ENCODE measurements at places on chromosomes 4 and X. TPM values are rescaled to one million over a fixed set of nuclear protein-coding genes. Genes with fewer than 3 reads are reported as not detected.

ATP2B3 gene
- total RNA-seq: not detected

OPRPN gene
- not detected for total RNA-seq

SMIM10 gene
- 0.26 TPM for total RNA-seq

EVC gene
- total RNA-seq: 9.1 TPM

SLIT2 gene
- 0.21 TPM for total RNA-seq

PRR27 gene
- not detected for total RNA-seq

DNA sequence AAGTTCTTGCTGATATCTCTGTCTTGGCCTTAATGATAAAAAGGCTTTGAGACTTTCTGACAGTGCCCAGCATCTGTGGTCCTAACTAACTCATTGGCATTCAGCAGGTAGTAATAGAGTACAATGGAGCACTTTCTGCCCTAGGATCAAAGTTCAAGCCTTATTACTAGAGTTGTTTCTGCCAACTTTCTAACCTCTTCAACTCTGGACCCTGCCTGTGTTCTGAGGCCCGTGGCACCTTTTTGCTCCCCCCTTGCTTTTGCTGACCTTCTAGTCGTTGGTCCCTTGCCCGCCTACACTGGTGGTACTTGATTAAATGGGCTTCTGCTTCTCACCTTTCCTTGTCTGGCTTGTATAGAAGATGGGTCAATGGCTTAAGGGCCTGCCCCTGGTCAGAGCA lies 126.3 kb downstream of the PPARGC1A start:
- DNase-seq: no peak

DNA sequence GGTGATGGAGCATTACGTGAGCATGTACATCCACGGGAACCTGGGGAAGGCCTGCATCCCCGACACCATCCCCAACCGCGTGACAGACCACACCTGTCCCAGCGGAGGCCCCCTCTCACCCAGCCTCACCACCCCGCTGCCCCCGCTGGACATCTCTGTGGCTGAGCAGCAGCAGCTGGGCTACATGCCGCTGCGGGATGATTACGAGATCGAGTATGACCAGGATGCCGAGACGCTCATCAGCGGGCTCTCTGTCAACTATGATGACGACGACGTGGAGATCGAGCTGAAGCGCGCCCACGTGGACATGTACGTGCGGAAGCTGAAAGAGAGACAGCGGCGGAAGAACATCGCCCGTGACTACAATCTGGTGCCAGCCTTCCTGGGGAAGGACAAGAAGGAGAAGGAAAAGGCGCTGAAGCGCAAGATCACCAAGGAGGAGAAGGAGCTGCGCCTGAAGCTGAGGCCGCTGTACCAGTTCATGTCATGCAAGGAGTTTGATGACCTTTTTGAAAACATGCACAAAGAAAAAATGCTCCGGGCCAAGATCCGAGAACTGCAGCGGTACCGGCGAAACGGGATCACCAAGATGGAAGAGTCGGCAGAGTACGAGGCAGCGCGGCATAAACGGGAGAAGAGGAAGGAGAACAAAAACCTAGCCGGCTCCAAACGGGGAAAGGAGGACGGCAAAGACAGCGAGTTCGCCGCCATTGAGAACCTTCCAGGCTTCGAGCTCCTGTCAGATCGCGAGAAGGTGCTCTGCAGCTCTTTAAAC lies 11.1 kb downstream of the TADA2B start:
- DNase-seq: no peak

DNA sequence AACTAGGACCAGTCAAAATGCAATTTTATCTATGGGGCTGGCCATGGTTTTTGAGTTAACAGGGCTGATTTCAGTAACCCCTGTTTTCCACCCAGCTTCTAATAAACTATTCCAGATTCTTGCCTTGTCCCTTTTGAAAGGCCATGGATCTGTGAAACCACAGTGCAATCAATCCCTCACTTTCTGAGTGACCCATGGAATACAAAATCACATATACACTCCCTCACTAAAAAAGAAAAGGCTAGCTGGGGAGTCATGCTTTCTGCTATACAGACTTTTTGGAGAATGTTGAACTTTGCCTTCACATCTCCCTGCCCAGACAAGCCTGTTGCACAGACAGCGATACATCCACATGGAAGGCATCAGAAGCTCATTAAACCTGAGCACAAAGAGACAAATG lies 47.9 kb downstream of the MAD2L1 start:
- no peak for DNase-seq

All from SK-MEL-5 (cell line).